Activated naive CD8-positive, alpha-beta T cell treated with anti-CD3 and anti-CD28 coated beads, Interleukin-2, amount 10 ng/mL, durations not matched to agents 7 days and 5 days (primary cell): ENCODE measurements at places on chromosomes 5 and 9. TPM values are rescaled to one million over a fixed set of nuclear protein-coding genes. Genes with fewer than 3 reads are reported as not detected.

DNA sequence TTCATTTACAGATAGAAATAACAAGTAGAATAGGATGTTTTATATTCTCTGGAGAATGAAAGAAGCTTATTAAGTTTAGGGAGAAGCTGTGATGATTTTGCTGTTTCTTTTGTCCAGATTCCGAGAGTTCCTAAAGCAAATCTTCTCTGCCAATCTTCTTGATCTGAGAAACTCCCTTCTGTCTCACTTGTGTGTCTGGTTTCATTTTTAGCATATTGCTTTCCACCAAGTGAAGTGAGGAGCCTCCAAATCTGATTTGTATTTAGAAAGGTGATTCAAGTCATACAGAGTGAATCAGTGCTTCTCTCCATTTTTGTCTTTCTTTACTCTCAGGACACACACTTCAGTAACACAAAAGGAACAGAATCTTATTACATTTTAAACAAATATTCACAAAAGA, 48.4 kb downstream of the STX17 start:
- no peak for DNase-seq

GRCh38 chr9:125739436-125739835, 7.7 kb upstream of the PBX3 start:
- no peak for DNase-seq

- DNase-seq = no peak
Observed at GRCh38 chr9:97387504-97387886, 24.4 kb upstream of the TDRD7 start.

DNA sequence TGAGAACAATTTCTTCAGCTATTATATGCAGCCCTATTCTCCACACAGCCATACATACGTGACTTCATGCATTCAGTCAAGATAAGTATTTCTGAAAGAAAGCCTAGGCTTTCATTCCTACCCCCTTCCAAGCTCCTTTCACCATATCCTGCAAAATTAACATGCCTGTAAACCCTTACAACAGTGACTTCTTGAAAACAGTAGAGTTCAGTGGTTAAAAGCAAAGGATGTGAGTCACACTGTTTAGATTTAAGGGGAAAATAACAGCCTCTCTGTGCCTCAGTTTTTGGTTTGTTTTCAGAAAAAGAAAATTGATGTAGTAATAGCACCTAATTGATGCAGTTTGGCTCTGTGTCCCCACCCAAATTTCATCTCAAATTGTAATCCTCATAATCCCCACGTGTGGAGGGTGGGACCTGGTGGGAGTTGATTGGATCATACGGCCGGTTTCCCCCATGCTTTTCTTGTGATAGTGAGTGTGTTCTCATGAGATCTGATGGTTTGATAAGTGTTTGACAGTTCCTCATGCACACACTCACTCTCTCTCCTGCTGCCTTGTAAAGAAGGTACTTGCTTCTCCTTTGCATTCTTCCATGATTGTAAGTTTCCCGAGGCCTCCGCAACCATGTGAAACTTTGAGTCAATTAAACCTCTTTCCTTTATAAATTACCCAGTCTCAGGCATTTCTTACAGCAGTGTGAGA, 264.8 kb downstream of the CETN3 start:
- no peak for DNase-seq

DNA sequence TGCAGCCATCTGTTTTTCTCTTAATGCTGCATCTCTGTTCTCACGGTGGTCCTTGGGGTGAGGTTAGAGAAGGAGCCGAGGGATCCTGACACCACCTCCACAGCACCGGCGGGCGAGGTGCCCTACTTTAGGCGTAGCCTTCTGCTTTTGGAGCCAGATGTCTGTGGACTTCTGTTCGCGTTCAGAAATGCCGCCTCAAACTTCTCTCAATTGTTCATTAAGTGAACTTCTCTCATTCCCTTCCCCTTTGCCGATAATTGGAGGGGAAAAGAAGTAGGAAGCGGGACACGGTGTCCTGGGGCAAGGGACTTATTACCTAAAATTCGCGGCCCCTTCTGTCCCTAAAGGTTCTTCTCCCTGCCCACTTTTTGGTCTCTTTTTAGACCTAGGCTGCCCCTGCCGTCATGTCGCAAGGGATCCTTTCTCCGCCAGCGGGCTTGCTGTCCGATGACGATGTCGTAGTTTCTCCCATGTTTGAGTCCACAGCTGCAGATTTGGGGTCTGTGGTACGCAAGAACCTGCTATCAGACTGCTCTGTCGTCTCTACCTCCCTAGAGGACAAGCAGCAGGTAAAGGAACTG, 455 bp downstream of the KIF20A start:
- DNase-seq = peak; percentile 42

DNA sequence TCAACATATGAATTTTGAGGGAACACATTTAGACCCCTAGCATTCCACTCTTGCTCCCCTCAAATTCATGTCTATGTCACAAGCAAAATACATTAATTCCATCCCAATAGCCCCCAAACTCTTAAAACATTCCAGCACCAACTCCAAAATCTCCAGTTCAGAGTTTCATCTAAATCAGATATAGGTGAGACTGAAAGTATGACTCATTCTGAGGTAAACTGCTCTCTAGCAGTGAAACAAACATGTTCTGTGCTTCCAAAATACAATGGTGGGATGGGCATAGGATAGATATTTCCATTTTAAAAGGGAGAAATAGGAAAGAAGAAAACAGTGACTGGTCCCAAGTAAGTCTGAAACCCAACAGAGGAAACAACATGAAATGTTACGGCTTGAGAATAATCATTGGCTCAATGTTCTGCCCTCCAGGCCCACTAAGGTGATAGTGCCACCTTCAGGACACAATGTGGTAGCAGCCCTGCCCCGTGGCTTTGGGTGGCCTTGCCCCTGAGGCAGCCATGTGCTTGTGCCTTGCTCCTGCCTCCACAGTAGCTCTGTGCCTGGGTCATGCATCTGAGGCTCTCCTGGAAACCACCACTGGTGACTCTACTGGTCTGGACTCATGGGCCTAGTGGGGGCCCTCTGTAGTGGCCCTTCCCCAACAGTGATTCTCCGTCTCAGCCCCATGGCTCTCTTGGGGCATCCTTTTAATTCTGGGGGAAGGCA, 36.4 kb upstream of the IPPK start:
- no peak for DNase-seq

GRCh38 chr9:12884736-12885395, 110.0 kb downstream of the LURAP1L start:
- no peak for DNase-seq

GRCh38 chr5:3320317-3320875, 275.2 kb upstream of the IRX1 start:
- DNase-seq = no peak

GRCh38 chr9:114693248-114693855, 11.4 kb upstream of the TEX48 start:
- DNase-seq = no peak

DNA sequence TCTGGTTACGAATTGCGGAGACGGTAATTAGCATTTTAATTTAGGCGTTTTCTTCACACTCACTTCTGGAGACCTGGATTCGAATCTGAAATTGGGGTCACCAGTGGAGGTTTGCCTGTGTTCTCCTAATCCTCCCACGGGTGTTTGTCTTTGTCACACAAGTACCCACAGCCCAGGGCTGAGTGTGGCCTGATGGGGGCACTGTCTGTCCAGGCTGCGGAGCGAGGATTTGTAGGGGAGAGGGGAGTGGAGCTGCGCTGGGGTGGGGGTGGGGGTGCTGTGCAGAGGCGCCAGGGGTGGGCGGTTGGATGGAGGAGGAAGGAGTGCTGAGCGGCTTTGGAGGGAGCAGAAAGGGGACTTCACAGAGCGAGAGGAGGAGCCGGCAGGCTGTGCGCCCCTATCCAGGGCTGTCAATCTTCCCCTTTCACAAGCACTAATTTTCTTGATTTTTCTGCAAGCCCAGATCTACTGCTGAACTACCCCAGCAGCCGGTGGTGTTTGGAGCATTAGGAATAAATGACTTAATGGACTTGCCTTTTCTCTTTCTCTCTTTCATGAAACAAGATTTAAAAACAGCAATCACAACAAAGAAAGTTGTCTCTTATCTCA, 53.1 kb downstream of the TSPAN17 start:
- DNase-seq = no peak

DNA sequence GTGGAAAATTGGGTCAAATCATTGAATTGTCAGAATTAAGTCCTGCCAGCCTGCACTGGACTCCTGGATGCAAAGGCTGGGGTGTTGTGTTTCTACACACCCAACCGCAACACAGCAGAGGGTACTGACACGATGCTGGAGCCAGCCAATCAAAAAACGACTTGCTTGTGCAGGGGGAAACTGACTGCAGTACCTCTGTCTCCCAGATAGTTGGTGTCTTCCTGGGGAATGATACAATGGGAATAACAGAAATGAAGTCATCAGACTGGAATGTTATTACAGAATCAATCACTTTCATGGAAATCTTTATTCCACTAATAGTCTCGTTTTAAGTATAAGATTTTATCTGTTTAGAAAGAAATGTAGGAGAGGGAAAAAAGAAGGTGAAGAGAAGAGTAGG, 330.3 kb downstream of the MLLT3 start:
- no peak for DNase-seq

DNA sequence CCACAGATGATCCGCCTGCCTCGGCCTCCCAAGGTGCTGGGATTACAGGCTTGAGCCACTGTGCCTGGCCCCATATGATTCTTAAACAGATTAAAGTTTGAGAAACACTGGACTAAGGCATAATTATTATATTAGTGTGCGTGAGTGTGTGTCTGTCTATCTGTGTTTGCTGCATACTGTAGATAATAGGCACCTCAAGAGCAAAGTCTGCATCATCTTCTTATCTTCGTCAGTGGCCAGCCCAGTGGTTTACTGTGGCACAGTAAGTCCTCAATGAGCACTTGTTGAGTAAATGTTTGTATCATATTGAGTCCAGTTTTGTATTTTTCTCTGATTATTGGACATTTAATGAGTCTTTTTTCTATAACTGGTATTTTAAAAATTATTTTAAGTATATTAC, 81.7 kb downstream of the ITGA1 start:
- DNase-seq = no peak

GRCh38 chr5:147403651-147404640, 105.9 kb downstream of the DPYSL3 start:
- no peak for DNase-seq

- DNase-seq = no peak
Observed at GRCh38 chr9:85715587-85715986, 26.2 kb downstream of the AGTPBP1 start.

DNA sequence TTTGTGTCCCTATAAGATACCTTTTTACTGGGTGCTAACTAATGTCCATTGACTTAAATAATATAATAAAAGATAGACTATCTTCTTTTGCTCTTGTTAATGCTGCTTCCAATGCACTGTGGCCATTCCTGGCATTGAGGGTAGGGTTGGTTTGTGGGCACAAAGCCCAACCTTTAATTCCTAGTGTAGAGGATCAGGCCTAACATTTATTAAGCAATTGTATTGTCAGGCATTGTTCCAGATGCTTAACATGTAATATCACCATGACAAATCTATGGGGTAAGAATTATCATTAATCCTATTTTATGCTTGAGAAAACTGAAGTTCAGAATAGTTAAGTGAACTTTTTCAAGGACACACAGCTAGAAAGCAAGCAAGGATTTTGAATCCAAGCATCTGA, 60.4 kb upstream of the GPBP1 start:
- no peak for DNase-seq

GRCh38 chr5:50967563-50968355, 301.3 kb downstream of the PARP8 start:
- no peak for DNase-seq

GRCh38 chr9:28866951-28867350, 1293.7 kb upstream of the C9orf72 start:
- DNase-seq = no peak

Gene AK1
- 46.8 TPM for total RNA-seq

Gene TUSC1
- not detected for total RNA-seq

Gene SLC35D2
- 16.2 TPM for total RNA-seq

Gene PPWD1
- total RNA-seq = 72.7 TPM

Gene CCDC69
- total RNA-seq = 108 TPM
